ENCODE measurements at places on chromosomes 1 and 21. TPM values are rescaled to one million over a fixed set of nuclear protein-coding genes. Genes with fewer than 3 reads are reported as not detected.

Gene INAVA
- total RNA-seq: 0.25 TPM

Gene IVL
- not detected for total RNA-seq

Gene SMCP
- not detected for total RNA-seq

Gene RNF2
- total RNA-seq: 21.3 TPM

Gene BRDT
- total RNA-seq: not detected

Gene OVAAL
- total RNA-seq: not detected

Gene LRRC47
- total RNA-seq: 32.0 TPM

DNA sequence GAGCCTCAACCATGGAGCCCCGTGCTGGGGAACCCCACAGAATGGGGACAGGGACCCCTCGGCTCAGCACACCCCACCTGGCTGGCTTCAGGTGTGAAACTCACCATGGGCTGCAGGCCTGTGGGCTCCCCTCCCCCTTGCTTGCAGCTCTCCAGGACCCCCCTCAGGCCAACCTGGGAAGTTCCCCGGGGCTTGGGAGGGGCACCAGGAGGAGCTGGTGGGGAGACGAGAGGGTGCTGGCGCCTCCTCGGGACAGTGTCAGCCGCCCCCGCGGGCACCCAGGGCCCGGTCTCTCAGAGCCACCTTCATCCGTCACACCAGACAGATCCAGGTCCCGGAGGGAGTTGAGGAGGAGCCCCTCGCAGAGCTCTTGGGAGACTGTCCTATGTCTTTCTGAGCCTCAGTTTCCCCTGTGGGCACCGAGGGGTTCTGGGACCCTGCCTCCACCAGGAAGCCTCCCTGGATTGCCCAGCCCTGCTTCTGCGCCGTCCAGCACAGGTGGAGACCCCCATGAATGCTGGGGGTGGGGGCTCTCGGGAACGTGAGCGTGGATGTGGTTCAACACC lies 657 bp upstream of the TNFRSF18 start:
- DNase-seq: no peak
- H3K27me3 ChIP-seq: peaks cover 2% of the 10 kb centered on the region
- peaks cover 10% of the 10 kb centered on the region for H3K4me1 ChIP-seq
- H3K36me3 ChIP-seq: no peaks in the 10 kb centered on the region

DNA sequence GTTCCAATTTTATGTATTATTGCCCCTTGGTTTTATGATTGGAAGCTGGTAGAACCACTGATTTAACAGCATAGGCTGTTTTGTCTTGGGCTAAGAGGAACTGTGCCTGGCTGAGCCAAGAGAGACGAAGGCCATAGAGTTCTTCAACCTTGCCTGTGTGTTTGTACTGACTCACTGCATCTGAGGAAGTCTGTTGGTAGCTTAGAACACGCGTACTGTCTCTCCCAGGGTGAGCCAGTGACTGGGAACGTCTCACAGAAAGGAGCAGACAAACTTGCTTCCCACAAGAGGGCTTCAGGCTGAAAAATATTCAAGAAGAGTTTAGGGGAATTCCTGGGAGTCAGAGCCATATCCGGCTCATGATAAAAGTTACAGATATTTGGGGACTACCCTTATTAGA lies 14.9 kb downstream of the TMEM51 start:
- H3K27ac ChIP-seq: no peak overlapping the region
- DNase-seq: no peak
- H3K4me1 ChIP-seq: peaks cover 3% of the 10 kb centered on the region

- H3K36me3 ChIP-seq: no peaks in the 10 kb centered on the region
- no peak for DNase-seq
- H3K4me3 ChIP-seq: no peak overlapping the region
- H3K4me1 ChIP-seq: no peaks in the 10 kb centered on the region
- no peak overlapping the region for H3K27ac ChIP-seq
Measured at GRCh38 chr1:220827445-220828178, 40.9 kb downstream of the MTARC1 start.

DNA sequence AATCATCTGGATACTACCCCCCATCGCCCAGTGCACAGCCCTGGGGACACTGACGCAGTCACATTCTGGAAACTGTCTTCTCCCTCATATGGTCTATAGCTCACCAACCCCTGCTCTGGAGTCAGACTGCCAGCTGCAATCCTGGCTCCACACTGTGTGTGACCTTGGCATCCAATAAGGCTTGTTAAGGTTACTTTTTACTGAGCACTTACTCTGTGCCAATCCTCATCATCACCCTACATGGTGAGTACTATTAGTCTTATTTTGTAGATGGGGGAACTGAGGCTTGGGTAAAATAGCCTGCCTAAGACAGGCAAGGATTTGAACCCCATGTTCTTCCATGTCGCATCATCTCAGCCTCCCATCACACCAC lies 34.9 kb downstream of the AHDC1 start:
- no peak for DNase-seq
- H3K36me3 ChIP-seq: no peaks in the 10 kb centered on the region
- H3K4me1 ChIP-seq: peaks cover 16% of the 10 kb centered on the region
- peak overlapping the region; percentile 56 for H3K27ac ChIP-seq
- H3K4me3 ChIP-seq: peak overlapping the region; percentile 69

DNA sequence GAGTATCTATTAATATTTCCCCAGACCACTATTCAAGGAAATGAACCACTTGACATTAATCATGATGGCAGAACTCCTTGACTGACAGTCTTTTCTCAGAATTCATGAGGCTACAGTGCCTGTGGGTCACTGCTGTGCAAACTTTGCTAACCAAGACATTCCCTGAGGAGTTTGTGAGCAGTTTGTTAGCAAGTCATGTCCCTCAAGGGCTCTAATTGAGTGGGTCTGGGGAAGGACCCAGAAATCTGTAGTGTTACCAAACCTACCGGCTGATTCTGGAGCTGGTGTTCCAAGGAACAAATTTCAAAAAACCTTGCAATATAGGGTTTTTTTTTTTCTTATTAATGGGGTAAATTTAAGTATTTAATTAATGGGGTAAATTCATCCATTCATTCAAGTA lies 103.2 kb upstream of the VANGL1 start:
- H3K27ac ChIP-seq: no peak overlapping the region
- H3K36me3 ChIP-seq: no peaks in the 10 kb centered on the region
- H3K4me1 ChIP-seq: no peaks in the 10 kb centered on the region
- peaks cover 5% of the 10 kb centered on the region for H3K27me3 ChIP-seq
- DNase-seq: no peak
- no peak overlapping the region for H3K4me3 ChIP-seq

GRCh38 chr1:37570528-37571334 lies 14.0 kb downstream of the DNALI1 start:
- H3K27me3 ChIP-seq: no peaks in the 10 kb centered on the region
- H3K4me1 ChIP-seq: peaks cover 34% of the 10 kb centered on the region
- peak overlapping the region; percentile 78 for H3K27ac ChIP-seq
- peak overlapping the region; percentile 73 for H3K4me3 ChIP-seq

DNA sequence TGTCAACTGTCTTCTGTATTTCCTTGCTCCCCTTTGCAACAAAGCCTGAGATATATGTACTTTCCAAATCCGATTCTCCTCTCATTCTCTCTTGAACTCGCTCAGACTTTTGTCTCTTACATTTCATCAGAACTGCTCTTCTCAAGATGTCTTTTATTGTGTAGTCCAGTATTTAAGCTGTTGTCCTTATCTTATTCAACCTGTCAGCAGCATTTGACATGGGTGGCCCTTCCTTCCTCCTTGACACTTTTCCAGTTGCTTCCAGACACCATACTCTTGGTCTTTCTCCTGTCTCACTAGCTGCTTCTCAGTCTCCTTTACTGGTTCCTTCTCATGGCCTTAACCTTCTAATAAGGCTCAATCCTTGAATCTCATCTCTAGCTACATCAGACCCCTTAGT lies 47.0 kb downstream of the TSNAX start:
- no peaks in the 10 kb centered on the region for H3K4me1 ChIP-seq
- H3K4me3 ChIP-seq: no peak overlapping the region
- no peak for DNase-seq
- no peaks in the 10 kb centered on the region for H3K36me3 ChIP-seq

DNA sequence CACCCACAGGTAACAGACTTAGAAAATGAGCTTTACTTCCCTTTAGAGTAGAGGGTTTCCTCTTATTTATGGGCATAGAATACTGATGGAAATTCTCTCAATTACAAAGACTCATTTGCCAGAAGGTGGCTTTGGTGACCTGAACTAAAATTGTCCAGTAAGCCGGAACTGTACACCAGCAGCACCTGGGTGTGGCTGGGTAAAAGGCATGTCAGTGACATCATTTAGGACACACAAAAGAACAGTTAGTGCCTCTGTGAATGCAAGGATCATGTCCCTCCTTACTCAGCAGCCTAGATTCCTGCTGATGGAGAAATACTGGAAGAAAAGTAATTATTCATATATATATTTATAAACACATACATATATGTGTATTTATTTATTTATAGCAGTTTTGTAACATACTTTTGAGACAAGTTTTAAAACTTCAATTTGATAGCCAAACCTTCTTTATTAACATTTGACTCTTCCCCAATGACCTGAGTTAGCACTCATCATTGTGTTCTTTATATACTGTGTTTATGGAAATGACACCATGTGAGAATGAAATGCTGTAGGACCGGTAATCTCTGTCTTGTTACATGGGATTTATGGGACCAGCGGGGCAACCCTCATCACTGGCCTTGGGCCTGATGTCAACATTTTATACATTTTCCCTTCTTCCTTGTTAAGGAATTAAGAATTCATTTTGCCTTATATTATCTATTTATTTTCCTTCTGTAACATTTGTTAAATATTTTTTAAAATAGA lies 274.4 kb downstream of the BRINP2 start:
- no peaks in the 10 kb centered on the region for H3K27me3 ChIP-seq
- no peaks in the 10 kb centered on the region for H3K36me3 ChIP-seq
- H3K4me3 ChIP-seq: no peak overlapping the region
- H3K27ac ChIP-seq: no peak overlapping the region
- H3K4me1 ChIP-seq: no peaks in the 10 kb centered on the region
